ENCODE measurements at places on chromosomes 12 and 14.
A peak's percentile ranks its signal among the peaks of the same experiment; 100 is the strongest.

DNA sequence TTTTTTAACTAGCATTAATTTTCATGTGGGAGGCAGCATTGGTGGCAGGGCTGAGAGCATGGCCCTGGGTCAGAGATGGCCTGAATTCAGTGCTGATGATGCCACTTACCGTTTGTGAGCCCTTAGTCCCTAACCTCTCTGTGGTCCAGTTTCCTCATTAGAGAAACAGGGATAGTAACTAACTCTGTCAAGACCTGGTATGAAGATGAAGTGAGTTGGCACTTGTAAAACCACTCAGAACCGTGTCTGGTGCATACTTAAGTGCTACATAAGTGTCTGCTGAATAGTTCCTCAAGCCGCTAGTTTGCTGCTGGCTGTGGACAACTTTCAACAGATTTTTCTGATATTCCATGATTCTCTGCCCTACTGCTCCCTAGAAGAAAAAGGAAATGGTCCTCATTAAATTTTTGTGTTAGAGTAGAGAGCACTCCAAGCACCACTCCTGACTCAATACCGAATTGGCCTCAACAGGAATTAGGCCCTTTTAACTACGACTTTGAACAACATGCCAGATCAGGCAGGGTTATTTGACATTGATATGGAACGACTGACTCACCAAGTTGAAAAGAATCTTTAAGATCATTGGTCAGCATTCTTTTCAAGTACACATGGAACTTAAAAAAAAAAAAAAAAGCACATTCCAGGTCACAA is 250.2 kb downstream of the ANO2 start:
- DNase-seq: no peak

DNA sequence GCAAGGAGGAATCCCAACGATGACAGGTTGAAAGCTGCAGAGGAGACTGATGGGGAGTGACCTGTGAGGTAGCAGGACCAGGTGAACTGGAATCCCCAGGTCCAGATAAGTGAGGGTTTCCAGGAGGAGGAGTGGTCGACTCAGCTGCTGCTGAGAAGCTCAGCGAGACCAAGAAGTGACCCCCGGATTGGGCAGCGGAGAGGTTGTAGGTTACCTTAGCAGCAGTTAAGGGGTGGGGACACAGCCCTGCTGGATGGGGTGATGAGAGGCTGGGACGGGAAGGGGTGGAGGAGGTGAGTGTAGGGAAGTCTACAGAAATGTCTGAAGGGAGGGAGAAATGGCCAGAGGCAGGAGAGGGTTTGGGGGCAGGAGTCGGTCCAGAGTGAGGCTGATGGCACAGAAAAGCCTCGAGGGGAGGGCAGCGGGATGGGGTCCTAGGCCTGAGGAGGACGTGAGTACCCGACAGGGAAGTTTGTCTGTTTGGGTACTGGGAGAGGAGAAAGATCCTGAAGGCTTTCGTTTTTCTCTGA is 2.6 kb upstream of the RCOR1 start:
- no peak for DNase-seq

DNA sequence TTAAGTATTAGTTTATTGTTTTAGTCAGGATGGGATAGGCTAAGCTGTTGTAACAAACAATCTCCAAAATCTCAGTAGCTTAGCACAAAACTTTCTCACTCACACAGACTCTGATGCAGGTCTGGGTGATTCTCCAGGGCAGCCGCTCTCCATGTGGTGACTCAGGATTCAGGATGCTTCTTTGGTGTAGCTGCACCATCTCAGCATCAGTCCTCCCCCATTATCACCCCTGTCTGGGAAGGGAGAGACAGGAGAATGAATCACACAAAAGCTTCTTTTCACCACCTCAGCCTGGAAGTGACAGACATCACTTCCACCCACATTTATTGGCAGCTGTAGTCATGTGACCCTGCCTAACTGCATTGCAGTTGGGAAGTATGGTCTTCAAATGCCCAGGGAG is 142.3 kb downstream of the DICER1 start:
- no peak for DNase-seq

- peak; percentile 34 for DNase-seq
Measured at GRCh38 chr12:109753959-109754358, 40.3 kb downstream of the FAM222A start.

DNA sequence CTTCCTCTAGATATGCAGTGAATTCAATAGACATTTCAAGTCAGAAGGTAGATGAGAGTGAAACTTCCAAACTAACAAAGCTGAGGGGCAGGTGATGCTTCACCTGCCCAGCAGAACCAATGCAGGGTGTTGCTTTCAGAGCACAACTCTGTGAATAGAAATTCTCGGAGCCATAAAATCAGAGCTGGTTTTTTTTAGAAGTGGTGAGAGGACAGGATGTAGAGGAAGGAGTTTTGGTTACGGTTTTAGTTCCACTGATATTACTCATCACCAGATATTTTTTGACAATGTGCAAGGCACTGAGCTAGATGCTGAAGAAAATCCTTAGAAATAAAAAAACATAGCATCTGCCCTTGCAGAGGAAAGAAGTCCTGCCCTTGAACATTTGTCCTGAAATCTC is 62.2 kb downstream of the BMP4 start:
- no peak for DNase-seq

DNA sequence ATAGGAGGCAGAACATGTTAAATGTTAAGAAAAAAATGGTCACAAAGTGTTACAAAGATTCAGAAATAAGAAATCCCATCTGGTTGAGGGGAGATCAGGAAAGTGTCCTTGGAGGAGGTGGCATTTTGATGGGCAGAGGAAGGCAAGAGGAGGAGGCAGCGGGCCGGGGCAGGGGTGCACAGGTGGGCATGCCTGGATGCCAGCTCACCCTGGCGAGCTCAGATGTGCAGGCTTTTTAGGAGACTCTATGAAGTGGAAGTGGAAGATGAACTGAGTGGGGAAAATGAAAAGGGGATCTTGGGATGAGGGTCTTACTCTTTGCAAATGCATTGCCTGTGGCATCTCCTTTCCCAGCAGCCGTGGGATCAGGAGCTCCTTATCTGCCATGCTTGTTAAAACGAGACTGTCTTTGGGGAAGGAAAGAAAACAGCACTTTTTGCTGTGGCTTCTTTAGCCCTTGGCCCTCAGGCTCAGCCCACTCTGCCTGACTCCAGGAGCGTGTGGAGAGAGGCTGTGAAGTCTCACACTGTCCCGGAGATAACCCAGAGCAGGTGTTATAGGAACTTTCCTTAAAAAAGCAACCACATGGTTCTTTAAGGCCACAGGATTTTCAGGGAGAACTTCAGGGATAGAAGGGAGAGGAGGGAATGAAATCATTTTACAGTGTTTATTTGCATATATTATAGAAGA is 62.6 kb downstream of the ELK3 start:
- no peak for DNase-seq

GRCh38 chr12:43824207-43824775 is 11.6 kb upstream of the TMEM117 start:
- DNase-seq: no peak

GRCh38 chr12:131735153-131735456 is 24.2 kb downstream of the SFSWAP start:
- no peak for DNase-seq

- DNase-seq: peak; percentile 48
Measured at GRCh38 chr12:27595231-27595642, 71.2 kb downstream of the PPFIBP1 start.

- peak; percentile 3 for DNase-seq
Measured at GRCh38 chr12:14111230-14111865, 129.9 kb upstream of the GRIN2B start.

DNA sequence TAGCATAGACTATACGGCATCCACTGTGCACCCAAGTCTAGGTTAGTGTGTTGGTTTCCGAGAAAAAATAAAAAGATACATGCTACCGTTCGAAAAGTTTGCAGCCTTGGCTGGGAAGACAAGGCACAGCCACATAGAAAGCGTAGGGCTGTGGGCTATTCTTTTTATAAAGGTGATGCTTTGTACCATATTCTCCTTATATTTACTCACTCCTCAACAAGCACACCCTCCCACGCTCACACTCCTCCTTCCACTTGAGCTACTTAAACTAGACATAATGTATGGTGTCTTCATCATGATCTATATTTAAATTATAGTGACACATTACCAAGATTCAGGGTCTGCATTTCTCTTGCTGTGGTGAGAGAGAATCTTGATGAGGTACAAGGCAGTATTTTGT is 1416.5 kb downstream of the AACS start:
- DNase-seq: no peak

GRCh38 chr12:101616027-101616494 is 21.3 kb downstream of the MYBPC1 start:
- no peak for DNase-seq

- DNase-seq: no peak
Measured at GRCh38 chr12:90677552-90677951, 277.4 kb downstream of the CCER1 start.

- no peak for DNase-seq
Measured at GRCh38 chr14:51248016-51248987, 8.3 kb downstream of the TMX1 start.

DNA sequence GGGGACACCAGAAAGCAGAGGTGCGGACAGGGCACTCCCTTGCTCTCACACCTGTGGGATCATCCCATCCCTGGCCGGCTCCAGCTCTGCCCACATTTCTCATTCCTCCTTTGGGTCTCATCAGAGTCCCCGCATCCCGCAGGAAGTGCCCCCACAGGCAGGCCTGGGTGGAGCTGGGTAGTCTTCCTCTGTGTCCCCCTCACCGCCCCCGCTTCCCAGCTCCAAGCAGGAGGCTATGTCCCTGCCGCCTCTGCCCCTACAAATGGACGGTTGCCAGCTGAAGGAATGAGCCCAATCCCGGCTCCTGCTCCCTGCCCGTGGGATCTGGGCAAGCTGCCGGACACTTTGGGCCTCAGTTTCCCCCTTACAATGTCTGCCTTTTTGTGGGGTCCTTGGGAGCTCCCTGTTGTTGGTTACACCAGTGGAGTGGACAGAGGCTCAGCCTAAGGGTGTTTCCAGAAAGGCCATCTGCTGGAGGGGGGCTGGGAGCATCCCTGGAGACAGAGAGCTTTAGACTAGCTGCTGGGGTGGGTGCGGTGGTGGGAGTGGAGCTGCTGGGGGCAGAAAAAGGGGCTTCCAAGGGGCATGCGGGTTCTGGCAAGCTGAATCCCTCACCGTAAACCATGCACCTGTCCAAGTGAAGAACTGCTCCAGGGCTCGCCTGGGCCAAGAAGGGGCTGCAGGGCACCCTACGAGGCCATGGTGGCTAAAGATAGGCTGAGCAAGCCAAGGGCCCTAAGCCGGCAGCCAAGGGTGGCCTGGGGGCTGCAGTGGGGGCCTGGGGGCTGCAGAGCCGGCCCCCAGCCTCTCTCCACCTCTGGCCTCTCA is 7.9 kb upstream of the GPR132 start:
- DNase-seq: no peak

- no peak for DNase-seq
Measured at GRCh38 chr14:103739793-103740501, 24.3 kb downstream of the ZFYVE21 start.

DNA sequence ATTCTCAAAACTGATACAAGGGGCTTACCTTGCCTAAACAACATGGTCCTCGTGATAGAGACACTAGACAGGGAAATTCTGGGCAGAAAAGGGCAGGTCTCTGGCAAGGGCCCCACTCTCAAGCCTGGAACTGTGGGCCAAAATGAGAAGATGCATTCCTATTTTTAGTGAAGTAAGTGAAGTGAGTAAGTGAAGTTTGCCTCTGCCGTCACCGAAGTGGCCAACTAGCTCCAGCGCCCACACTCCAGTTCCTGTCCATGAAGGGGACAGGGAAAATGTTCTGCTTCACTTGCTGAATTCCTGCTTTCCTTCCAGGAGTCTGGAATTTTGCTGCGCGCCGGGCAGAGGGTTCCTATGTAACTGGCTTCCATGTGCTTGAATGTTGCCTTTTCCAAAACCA is 1035.6 kb upstream of the TMEM132C start:
- DNase-seq: no peak

DNA sequence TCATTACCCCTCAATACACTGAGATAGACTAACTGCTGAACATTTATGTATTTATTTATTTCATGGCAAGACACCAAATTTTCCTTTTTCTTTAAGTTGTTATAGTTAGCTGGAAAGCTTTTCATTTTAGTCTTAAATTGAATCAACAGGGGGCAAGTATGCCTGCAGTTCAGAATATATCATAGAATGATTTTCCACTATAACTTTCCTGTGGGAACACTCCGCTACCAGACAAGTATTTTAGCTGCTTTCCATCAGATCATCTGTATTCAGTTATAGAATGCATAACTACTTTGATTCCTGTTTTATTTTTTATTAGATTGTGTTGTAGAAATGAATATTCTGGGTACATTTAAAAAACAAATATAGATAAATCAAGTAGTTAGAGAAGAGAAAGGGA is 102.0 kb downstream of the SLC6A15 start:
- no peak for DNase-seq

DNA sequence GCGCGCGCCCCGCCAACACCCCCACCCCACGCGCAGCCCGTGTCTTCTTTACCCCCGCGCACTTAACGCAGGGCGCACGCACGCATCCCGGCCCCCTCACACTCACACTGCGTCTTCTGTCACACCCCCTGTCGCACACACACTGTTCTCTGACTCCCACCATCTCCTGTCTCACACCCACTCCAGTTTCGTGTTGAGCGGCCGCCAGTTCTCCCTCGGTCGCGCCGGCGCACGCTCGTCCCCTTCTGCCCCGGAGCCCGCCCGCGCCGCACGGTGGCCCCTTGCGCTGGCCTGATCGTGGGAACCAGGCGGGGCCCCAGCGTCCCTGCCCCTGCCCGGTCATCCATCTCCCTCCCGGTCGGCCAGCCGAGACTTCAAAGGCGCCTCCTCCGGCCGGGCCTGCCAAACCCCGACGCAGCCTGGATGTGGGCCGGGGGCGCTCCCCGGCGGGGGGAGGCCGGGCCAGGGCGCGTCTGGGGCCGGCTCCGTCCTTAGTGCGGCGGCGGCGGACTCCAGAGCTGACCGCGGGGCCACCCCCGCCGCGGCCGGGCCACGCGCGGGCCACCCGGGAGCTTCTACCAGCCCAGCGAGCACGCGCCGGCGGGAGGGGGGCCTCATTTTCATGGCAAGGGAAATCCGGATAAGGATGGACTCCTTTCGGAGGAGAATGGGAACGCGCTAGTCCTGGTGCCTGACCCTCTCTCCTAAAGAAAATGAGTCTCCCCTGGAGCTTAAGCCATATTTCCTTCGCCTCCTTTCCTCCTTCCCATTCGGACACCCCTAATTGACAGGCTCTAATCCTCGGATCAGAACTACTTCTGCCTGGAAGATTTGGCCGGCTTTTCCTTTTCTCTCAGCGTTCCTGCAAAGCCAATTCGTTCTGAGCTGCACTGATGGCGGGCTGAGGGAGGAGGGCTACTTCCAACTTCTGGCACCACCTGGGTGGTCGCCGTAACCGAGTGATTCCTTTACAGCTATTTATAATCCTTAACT is 82.0 kb upstream of the HMGA2 start:
- DNase-seq: peak; percentile 40

DNA sequence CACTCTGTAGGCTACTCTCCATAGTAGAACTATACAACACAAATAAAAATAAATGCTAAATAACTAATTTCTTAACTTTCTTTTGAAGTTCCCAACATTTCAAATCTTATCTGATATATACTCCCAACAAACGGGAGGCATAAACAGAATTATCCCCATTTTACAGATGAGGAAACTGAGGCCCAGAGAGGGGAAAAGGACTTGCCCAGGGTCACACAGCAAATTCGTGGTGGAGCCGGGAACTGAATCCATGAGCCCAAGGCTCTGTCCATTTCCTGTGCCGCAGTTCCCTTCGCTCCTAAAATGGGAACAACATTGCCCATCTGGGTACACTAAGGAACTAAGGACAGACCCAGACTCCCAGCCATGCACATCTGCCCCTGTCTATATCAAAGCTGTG is 12.2 kb downstream of the ZNF384 start:
- DNase-seq: no peak
